ENCODE measurements at places on chromosomes 3 and 15.

DNA sequence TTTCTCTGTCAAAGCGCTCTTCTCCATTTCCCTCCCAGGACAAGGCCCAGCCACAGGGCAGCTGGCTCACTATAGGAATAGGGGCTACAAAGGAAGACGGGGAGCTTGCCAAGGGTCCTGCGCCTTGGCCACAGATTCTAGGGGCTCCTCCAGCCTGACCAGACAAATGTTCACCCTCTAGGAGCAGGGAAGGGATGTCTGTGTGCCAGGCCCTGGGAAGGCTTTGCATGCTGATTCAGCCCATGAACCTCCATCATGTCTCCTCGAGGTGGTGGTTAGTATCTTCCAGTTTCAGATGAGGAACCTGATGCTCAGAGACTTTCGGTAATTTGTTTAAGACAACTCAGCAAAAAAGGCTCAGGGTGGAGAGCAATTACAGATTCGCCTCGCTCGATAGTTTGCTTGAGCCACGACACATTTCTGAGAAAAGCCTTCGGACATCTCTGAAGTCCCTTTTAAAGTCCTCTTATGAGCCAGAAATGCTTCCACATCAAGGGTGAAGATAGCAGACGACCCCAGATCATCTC is 110.0 kb downstream of the XXYLT1 start:
- no peak for DNase-seq

DNA sequence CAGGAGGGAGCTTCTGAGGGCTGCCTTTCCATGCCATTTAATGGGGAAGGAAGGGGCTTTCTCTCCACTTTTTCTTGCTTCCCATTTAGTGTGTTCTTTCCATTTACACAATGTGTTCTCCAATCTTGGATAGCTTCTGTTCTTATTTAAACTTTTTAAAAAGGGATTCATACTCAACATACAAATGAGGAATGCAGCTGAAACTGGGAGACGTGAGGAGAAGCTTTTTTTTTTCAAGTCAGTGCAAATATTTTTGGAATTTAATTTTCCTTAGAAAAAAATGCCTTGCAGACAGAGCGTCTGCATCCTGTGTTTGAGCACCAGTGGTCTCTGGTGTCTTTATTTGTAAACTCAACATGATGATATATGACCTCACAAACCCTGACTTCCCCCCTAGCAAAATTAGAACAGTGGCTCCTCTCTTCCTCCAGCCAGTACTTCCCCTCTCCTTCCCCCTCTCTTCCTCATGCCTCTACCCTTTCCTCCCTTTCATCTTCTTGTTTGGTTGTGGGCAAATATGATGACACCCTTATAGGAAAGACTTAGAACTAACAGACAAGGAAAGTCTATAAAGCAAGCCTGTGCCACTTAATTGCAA is 48.1 kb upstream of the PCSK6 start:
- no peak for DNase-seq

DNA sequence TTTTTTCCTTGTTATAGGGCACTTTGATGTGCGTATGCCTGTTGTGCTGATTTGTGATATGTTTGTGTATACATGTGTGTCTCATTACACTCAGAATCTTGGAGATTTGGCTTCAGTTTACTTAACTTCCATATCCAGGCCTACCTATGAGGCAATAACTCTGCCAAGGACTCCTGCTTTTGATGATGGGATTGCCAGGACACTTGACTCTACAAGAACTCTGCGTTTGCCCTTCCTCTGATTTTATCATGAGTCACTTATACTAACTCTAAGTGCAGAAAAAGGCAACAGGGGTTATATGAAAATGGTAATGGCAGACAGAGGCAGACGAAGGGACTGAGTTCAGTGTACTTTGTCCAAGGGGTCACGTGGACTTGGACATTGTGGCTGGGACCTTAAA is 33.6 kb downstream of the MCTP2 start:
- DNase-seq = no peak

GRCh38 chr3:179658606-179659005 is 5.8 kb downstream of the USP13 start:
- DNase-seq = no peak

DNA sequence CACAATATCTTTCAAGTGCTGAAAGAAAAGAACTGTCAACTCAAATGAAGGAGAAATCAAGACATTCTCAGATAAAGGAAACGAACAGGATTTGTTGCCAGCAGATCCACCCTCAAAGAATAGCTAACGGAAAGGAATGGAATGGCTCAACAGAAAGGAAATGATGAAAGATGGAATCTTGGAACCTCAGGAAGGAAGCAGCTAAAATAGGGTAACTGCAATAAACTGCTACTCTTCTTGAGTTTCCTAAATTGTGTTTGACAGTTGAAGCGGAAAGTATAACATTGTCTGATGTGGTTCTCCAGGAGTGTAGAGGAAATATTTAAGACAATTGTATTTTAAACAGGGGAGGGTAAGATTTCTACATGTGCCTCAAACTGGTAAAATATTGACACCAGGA is 22.0 kb downstream of the PRR23E start:
- DNase-seq = no peak

GRCh38 chr15:58748040-58748851 is 1.3 kb downstream of the ADAM10 start:
- DNase-seq = no peak

GRCh38 chr15:56320861-56321260 is 44.4 kb upstream of the TEX9 start:
- no peak for DNase-seq

- DNase-seq = peak; percentile 100
These were observed at the start of gene TMEM45A for GRCh38 chr3:100492059-100493006. Gene TMEM45A (plus strand): TSS chr3:100492619. CDS start chr3:100555212, 62,593 bp downstream.

GRCh38 chr3:30608598-30608947 is 2.2 kb downstream of the TGFBR2 start:
- DNase-seq = no peak

DNA sequence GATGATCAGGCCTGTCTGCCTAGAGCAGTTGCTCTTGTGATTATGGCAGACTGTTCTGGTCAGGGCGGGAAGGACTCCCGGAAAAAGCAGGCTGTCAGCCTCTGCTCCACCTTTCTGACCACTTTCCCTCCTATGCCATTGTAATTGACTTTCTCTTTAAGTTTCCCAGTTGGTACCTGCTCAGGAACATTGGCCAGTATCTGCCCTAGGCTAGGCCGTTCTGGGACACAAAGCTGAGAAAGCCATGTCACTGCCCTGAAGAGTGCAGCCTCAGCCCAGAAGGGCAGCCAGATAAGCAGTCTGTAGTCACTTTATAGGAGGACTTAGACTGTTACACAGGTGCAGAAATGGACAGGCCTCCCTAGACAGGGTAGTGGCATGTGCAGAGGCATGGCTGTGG is 80.8 kb downstream of the CLSTN2 start:
- no peak for DNase-seq

DNA sequence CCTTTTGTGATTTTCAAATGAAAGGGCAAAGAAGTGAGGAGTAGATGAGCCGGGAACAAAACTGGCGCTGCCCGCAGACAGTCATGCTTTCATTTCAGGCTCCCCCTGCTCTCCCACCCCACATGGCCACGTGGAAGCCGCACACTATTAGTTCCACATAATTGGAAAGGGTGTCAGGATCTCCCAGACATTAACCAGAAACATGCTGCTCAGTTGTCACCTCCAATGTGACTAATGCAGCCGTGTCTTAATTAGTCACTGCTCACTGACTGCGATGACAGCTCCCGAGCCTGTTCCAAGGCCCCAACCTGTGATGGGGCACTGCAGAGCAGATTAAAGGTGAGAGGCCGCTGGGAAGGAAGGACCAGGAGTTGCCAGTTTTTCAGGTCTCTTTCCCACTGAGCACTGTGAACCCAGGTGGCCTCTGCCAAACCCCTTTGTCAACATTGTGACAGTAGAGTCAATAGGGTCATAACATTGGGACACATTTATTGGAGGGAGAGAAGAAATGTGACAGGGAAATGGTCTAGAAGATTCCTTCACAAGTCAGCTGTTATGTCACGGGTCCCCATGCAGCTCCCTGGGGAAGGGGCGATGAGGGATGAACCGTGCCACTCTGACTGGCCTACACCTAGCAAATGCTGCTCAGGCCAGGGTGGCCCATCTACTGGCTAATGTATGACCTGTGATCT is 38.6 kb upstream of the SFMBT1 start:
- DNase-seq = no peak

- no peak for DNase-seq
These were observed 961.6 kb downstream of the MCTP2 start for GRCh38 chr15:95192923-95193322.

GRCh38 chr3:105967117-105967516 is 98.3 kb upstream of the CBLB start:
- DNase-seq = no peak

- DNase-seq = no peak
These were observed 18.7 kb upstream of the PLXNA1 start for GRCh38 chr3:126964261-126964660.

GRCh38 chr3:178537122-178537705 is 978 bp downstream of the KCNMB2 start:
- DNase-seq = no peak

GRCh38 chr3:96869316-96869715 is 54.9 kb downstream of the EPHA6 start:
- no peak for DNase-seq

- DNase-seq = no peak
These were observed 36.5 kb upstream of the IGF1R start for GRCh38 chr15:98611808-98612207.

GRCh38 chr15:80015156-80015555 is 44.2 kb upstream of the BCL2A1 start:
- DNase-seq = no peak

- peak; percentile 11 for DNase-seq
These were observed 179.4 kb downstream of the GBE1 start for GRCh38 chr3:81581966-81582599.

DNA sequence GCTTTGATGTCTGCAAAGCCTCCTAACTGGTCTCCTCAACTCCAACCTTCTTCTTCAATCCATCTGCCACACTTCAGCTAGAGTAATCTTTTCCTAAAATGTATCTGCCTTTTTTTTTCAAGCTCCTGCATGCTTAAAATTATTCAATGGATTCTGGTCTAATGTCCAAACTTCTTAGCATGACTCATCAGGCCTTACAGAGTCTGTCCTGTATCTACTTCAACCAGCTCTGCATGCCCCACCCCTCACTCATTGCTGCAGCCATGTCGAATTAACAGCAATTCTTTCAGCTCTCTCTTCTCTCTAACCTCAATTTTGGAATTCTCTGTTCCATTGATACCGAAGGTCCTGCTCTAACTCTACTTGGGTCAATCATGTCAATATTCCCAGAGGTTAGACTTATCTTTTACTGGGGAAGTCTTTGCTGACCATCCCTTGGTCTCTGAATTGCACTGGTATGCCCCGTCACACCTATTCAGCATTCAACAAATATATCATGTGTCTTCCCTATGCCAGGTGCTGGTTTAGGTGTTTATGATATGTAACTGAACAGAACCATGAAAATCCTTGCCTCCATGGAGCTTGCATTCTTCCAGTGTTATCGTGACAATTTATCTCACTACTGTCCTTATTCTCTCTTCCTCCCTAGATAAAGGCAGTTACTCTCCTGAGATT is 88.5 kb upstream of the NANOGP8 start:
- no peak for DNase-seq

Data from iPS-NIHi11 (cell line).